ENCODE measurements at places on chromosomes 4 and X.

DNA sequence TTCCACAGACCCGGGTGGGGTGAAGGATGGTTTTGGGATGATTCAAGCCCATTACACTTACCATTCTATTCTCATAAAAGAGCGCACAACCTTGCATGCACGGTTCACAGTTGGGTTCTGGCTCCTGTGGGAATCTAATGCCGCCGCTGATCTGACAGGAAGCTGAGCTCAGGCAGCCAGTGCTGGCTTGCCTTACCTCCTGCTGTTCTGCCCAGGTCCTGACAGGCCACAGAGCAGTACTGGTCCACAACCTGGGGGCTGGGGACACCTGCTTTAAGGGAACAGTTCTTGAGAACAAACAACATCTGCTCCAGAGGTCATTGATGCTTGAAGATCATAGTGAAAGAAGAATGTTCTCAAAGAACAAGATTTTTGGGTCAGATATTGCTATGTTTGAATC is 8.0 kb upstream of the HS3ST1 start:
- DNase-seq = no peak

- DNase-seq = no peak
Measured at GRCh38 chr4:43855283-43855682, 593.3 kb downstream of the KCTD8 start.

DNA sequence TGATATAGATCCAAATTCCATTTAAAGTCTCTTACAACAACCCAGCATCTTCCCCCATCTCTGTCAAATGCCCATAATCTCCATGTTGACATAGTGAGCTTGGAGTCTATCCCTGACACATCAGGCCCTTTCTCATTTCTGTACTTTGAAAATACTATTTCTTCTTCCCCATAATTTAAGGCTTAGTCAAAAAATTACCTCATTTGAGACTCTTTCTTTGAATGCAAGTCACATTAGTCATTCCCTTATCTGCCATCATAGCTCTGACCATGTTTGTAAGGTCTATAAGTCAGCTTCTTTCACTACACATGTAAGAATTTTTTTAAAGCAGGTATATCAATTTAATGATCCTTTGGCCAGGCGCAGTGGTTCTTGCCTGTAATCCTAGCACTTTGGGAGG is 99.9 kb downstream of the DDX60 start:
- no peak for DNase-seq

GRCh38 chrX:136209016-136209738 is 42.0 kb downstream of the MAP7D3 start:
- DNase-seq = no peak

DNA sequence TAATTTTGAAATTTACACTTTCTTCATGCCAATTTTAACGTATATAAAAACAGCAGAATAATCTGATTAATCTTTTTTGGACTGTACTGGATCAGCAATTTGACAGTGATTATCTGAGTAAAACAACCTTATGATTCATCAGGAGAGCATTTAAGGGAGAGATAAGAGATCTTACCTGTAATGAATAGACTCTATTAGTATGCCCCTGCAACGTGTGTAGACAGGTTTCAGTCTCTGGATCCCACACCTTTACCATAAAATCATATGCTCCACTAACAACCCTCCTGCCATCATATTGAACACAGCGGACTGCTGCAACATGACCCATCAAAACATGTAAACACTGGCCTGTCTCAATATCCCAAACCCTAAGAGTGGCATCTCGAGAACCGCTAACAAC is 210.1 kb downstream of the FBXW7 start:
- DNase-seq = no peak

GRCh38 chrX:11212741-11213140 is 80.5 kb upstream of the AMELX start:
- DNase-seq = no peak

DNA sequence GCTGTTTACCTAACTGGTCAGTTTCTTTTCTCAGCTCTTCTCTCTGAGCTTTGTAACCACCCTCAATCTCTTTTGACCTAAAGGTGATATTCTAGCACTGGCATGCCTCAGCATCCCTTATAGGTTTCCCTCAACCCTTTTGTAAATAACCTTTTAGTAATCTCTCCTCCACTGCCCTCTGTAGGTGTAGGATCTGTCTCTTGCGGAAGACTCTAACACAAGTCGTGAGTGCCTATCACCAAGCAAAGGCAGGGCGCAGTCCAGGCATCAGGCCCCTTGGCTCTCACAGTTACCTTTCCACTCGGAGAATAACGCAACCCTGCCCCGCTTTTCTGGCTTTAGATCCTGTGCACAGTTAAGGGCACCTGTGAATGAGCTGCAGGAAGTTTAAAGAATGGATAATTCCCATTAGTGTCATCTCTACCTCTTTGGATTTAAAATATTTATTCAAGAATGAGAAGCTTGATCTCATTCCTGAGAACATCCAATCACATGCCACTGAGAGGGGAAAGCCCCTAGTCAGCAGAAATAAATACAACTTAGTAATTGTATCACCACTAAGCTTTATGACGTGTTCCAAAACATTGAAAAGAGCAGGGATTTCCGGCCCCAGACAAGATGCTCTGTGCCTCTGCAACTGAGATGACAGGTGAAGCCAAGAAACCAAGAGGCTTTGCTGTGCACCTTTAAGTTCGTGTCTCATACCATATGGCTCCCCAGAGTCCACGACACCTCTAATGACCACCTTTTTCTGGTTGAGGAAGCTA is 58.8 kb downstream of the SPINK2 start:
- DNase-seq = no peak

- DNase-seq = no peak
Measured at GRCh38 chr4:40614031-40614430, 15.6 kb downstream of the RBM47 start.

DNA sequence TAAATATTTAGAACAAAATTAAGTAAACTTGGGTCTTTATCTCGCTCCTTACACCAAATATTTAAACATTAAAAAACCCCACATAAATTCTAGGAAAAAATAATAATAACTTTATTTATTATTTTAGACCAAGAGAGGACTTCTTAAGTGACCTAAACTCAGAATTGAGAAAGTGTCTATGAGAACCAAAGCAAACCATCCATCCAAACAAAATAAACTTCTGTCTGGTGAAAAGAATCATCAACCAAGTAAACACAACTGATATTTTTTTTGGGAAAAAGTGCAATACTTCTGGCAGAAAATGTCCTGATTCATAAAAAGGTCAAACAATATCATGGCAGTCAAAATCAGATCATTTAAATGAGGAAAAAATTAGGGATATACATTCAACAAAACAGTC is 533.0 kb downstream of the SPRY1 start:
- DNase-seq = no peak

GRCh38 chr4:16110661-16111290 is 27.0 kb upstream of the PROM1 start:
- no peak for DNase-seq

DNA sequence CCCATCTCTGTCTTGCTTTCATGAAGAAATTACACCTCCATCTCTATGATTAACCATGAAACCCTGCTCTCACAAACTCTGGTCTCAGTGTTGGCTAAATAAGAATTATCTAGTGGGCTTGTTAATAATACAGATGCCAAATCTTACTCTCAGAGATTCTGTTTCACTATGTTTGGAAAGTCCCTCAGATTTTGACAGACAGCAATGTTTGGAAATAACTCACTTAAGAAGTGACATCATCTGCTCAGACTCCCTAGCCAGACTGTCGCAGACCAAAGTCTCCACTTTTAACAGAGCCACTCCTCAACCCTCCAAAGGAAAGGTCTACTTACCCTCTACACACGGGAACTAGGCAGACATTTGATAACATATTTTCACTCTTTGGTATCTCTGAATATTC is 328.5 kb upstream of the FGF16 start:
- no peak for DNase-seq

DNA sequence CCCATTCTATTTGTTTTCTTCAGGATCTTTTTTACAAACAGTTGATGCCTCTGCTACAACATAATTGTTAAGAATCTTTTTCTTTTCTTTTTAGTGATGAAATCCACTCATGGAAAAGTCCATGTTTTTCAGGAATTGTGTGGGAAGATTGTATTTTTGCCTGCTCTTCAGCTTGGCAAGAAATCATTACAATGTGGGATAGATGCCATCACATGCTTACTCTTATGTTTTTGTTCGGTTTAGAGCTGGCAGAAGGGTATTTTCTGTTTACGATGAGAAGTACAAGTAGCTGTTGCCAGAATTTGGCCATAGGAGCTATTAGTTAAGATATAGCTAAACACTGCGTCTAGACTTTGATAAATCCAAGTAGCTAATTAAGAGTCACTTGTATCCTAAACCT is 2585.3 kb downstream of the ARAP2 start:
- no peak for DNase-seq

- no peak for DNase-seq
Measured at GRCh38 chr4:185638548-185639301, 103.4 kb upstream of the PDLIM3 start.

- DNase-seq = no peak
Measured at GRCh38 chrX:119899125-119899524, 3.4 kb downstream of the AKAP14 start.

- DNase-seq = no peak
Measured at GRCh38 chrX:72495046-72495445, 77.6 kb downstream of the HDAC8 start.

DNA sequence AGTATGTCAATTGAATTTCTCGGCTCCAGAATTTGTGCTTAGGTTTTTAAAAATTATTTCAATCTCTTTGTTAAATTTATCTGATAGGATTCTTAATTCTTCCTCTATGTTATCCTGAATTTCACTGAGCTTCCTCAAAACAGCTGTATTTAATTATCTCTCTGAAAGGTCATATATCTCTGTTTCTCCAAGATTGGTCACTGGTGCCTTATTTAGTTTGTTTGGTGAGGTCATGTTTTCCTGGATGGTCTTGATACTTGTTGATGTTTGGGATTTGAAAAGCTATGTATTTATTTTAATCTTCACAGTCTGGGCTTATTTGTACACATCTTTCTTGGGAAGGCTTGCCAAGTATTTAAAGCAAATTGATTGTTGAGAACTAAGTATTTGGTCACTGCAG is 24.7 kb upstream of the HERC3 start:
- DNase-seq = no peak

- no peak for DNase-seq
Measured at GRCh38 chr4:176005766-176006165, 59.9 kb upstream of the WDR17 start.

- no peak for DNase-seq
Measured at GRCh38 chrX:105894721-105895120, 72.4 kb downstream of the NRK start.

DNA sequence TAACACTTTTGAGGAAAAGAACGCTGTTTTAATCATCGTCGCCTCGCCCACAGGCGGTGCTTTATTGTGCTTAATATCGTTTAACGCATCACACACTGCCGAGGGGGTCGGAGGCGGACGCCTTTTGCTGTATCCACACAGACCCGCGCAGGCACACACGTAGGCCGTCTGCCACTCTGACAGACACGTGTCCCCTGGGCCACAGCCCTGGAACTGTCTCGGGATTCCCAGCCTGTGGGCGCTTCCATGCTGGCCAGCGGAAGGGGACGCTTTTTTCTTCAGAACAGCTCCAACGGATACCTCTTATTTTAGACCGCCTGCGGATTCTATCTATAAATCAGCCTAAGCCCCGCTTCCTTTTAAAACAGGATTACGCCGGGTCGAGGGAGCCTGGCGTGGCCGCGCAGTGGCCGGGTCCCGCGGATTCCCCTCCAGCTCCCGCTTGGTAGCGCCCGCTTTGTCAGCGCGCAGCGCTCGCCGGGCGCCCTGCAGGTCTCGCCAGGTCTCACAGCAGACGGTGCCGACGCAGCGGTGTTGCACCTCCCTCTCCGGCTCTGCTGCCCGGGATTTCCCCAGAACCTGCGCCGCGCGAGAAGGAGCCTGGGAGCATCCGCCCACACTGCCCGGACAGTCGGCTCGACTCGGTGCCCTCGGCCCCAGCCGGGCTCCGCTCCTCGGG is at the start of gene NOCT:
Gene NOCT (plus strand): TSS at position 513 of the 679 bp plus-strand sequence. CDS start 201 bp downstream, outside the sequence.
- DNase-seq = peak; percentile 94

DNA sequence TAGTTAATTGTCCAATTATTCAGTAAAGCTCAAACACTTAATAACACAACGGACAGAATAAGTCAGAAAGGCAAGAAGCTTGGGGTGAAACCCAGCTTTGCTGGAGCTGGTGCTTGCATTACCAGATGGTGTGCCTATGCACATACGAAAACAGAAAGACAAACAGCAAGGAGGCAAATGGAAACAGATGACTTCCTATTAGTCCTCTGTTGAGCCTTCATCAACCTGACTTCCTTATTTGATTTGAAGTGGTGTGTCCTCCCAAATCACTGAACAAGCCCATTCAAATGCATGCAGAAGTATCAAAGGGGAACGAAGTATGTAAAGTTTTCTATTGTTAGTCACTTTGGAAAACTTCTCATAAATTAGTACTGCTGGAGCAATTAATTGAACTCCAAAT is 166.2 kb downstream of the ATP10D start:
- no peak for DNase-seq

- DNase-seq = no peak
Measured at GRCh38 chrX:65674204-65674893, 6.9 kb downstream of the MSN start.

DNA sequence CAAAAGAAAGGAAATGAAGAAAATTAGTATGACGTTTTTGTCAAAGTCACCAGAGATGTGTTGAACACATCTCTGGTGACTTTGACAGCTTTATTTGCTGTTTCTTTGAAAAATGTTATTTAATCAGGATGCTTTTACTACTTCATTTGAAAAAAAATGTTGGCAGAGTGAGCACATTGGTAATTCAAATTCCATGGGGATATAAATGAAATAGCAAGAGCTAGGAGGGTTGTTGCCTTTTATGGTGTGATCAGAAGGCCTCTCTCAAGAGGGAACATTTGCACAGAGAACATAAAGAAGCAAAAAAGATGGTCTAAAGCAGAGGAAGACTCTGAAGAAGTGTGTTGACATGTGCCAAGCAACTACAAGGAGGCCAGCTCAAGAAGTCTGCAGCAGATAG is 46.6 kb upstream of the CXCL8 start:
- DNase-seq = no peak

- no peak for DNase-seq
Measured at GRCh38 chrX:47579537-47579936, 2.7 kb upstream of the TIMP1 start.

DNA sequence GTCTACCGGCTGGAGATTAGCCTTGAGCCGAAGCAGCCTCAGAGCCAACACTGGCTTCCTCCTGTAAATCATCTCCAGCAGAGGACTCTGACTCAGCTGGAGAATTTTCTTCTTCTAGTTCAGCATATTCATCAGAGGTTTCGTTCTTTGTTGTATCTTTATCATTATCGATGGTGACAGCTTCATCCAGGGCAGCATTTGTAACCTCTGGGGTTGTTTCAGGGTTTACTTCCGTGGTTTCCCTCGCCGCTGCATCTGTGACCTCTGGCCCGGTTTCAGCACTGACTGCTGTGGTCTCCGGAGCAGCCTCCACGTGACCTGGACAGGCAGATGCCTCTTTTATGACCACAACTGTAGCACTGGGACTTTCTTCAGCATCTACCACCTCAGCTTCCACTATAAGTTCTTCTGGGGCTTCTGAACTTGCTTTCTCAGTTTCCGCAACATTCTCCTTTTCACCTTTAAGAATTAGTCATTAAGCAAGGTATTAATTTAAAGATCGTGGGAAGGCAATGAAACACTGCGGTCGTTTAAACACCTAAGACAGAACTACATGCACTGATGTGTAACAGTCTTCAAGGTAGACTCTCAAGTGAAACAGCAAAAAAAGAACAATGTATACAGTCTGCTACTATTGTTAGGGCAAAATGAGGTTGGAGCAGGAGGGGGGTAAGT is 13.3 kb downstream of the MGARP start:
- DNase-seq = no peak

- DNase-seq = no peak
Measured at GRCh38 chr4:109691411-109691920, 11.8 kb downstream of the CASP6 start.
